ENCODE measurements at places on chromosomes 2 and 18.

GRCh38 chr18:7711495-7711894 lies 144.4 kb downstream of the PTPRM start:
- no peak for DNase-seq

GRCh38 chr2:27988306-27988705 lies 97.8 kb downstream of the BABAM2 start:
- no peak for DNase-seq

GRCh38 chr2:101063352-101064124 lies 61.4 kb downstream of the RPL31 start:
- DNase-seq = no peak

- DNase-seq = no peak
These were observed 376.1 kb downstream of the STK39 start for GRCh38 chr2:167871286-167871685.

DNA sequence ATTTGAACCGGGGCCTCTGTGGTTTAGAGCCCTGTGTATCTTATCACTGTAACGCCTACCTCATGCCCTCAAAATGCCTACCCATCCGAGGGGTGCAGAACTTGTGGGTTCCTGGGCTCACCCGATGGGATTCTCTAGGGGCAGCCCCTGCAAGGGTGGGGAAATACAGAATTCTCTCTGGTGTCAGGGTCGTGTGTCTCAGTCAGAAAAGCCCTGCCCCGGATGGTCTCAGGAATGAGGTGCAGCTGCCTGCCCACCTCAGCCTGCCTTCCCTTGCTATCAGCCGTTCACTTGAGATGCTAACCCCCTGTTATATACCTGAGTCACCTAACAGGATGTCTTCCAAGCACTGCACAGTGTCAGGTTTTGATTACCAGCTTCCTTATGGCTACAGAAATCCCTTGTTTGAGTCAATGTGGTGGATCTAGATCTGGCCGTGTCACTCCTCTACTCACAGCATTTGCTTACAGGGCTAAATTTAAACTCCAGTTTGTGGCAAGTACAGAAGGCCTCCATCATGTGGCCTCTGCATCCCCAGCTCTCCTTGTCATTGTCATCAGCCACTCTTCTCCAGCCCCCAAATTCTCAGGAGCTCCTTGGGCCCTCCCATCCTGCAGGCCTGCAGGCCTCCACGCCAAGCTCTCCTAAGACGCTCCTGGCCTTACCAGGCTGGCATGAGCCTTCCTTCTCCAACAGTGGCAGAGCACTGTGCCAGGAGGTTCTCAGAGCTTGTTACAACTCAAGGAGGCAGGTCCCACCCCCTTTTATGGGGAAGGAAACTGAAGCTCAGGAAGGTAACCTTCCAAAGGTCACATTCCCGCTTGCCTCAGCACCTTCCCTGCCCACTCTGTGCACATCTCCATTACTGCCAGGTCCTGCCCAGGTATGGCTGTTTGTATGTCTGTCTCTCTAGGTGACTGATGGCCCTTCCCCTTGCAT lies 14.3 kb upstream of the MAP3K2 start:
- DNase-seq = no peak

GRCh38 chr18:49026501-49027373 lies 76.0 kb upstream of the SMAD7 start:
- DNase-seq = no peak

- no peak for DNase-seq
These were observed 316.4 kb downstream of the MYCN start for GRCh38 chr2:16256601-16257321.

- DNase-seq = no peak
These were observed 35.9 kb downstream of the MYO5B start for GRCh38 chr18:50158866-50159653.

GRCh38 chr2:95268211-95269035 lies 5.8 kb upstream of the PROM2 start:
- no peak for DNase-seq

DNA sequence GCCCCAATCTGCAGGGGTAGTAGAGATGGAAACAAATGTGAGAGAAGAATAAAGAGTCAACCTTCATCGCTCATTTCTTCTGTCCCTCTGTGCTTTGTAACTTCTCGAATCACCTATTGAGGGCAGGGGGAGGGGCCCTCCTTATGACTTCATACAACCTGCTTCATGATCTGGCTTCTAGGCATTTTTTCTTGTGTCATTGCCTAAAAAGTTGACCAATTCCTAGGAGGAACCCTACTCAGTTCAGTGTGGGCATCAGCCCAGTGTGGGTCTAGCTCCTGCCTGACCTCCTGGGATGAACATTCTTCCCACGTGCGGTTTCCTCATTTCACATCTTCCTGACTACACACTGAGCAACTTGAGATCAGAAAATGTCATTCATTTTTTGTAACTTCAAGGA lies 46.3 kb upstream of the CREB1 start:
- DNase-seq = no peak

GRCh38 chr2:149814901-149815300 lies 227.3 kb upstream of the MMADHC start:
- DNase-seq = no peak

DNA sequence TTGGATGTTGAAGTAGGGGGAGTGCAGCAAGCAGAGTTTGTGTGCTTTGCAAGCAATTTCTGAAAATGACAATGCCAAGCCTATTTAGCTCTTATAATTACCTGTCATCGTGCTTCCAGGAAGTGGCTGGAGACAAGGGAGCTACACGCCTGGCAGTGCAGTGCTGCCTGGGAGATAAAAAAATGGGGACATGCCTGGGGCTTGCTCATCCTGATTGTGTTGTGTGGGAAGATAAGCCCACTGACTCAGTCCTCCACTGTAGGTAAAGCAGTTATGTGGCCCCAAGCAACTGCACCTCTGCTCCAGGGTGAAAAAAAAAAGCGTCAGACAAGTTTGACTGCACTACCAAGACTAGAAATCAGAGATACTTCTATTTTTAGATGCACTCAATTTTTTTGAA lies 396.9 kb upstream of the NXPH2 start:
- DNase-seq = no peak

- DNase-seq = no peak
These were observed 65.9 kb downstream of the EDAR start for GRCh38 chr2:108923019-108923700.

DNA sequence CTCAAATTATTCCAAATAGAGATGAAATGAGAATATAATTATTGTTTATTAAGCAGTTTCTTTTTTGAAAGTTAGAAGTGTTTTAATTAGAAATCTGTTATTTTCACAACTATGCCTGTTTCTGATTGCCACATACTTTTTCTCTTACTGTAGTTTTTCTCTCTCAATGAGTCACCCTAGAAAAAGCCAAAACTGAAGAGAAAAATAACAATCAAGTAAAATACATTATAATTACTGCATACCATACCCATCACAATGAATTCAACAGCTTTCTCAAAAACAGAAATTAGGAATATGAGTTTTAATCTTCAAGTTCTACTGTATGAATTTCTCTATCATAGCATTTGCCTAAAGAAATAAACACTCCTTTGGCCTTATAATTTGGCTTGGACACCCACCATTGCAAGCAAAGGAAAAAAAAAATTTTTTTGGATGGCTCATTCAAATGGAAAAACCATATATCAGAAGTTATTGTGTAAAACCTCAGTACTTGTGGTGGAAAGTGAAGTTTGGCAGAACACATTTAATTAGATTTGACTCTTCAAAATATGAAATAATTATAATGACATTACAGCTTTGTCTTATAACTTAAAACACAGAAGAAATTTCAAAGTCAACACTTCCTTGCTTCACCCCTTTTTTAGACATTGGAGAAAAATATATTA lies 138.5 kb downstream of the DYM start:
- no peak for DNase-seq

DNA sequence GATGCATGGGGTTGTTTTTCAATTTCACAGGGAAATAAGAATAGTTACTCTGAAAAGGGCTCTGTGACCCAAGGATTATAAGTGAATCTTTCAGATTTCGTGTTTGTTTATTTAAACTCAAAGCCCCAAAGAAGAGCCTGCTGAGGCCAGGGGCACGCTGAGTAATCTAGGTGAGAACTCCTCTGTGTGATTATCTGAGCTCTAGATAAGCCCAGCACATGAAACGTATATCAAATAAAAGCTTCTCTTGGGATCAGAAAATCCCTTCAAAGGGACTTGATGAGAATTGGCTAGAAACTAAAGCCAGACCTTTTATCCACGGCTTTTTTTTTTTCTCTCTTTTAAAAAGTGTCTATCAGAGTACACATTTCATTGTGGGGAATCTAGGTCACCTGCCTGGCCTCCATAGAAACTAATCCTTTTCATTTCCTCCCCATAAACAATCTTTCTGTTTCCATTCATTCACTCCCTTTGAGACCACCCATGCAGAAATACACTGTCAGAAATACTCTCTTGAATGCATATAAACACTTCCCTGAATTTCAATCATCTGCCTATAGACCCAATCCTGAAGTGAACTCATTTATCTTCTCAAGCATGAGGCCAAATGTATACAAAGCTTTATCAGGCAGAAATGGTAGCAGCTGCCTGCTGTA lies 137.4 kb downstream of the RIT2 start:
- no peak for DNase-seq

DNA sequence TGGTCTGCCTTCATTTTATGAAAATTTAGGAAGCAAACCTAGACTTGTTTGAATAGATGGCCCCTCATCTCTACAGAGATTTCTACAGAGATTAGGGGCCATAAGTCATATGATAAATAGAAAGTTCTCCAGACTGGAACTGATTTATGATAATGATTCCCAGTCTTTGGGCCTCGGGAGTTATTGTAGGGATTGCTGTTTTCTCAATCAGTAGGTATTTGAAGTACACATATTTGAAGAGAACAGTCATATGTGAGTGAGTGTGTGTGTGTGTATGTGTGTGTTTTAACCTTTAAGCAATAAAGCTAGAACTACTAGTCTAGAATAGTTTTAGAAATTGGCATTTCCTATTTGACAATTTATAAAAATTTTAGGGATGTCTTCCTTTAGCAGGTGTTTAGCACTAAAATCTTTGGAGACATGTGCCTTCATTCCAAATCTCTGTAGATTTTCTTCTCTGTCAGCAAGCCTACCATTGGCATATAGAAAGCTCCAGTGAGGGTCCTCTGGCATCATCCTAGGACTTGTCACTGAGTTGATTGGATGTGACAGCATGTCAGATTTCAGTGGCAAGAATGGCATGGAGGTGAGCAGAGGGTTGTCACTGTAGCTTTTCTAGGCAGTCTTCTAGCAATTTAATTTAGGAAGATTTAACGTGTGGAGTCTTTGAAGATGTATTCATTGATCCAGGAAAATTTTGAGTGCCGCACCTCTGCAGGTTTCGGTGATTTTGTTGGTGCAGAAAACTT lies 71.2 kb downstream of the MYO1B start:
- DNase-seq = no peak

GRCh38 chr2:101175991-101176390 lies 24.8 kb upstream of the TBC1D8 start:
- no peak for DNase-seq

DNA sequence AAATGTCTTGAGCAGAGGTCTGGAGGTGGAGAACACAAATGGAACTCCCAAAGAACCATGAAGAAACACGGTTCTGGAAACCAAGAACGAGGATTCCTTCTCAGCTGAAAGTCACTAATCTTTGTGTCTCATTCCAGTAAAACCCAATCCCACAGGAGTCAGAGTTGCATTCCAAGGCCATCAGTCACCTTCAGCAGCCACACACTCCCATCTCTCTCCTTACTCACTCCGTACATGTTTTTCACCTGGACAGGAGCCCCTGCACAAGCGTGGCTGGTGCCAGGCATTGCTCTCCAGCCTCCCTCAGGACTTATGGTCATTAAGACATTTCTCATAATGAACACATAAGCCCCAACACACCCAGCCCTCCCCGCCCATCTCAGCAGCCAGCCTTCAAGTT lies 175.4 kb upstream of the SIX2 start:
- no peak for DNase-seq

- no peak for DNase-seq
These were observed 634.3 kb upstream of the SOX11 start for GRCh38 chr2:5057891-5058351.

GRCh38 chr2:168611091-168611490 lies 155.0 kb downstream of the CERS6 start:
- DNase-seq = no peak

- no peak for DNase-seq
These were observed 26.0 kb downstream of the MAP3K20 start for GRCh38 chr2:173101687-173102086.

DNA sequence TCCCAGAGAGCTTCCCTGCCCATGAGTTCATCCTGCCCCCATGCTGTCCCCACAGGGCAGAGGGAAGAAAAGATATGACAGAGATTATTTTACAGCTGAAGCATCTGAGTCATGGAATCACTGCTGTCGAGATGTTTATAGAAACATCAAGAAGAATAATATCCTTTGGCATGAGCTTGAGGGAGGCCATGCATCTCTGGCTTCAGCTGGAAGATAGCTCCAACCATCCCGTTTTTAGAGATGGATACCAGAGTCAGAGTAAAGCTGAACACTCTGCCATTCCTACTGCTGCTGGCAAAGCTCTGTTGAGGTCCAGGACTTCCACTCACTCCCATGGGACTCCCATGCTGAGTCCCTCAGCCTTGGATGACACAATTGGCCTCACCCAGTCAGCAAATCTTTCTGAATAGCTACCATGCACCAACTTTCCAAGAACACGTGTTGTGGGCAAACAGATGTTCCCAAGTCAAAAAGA lies 167.8 kb downstream of the TTC32 start:
- no peak for DNase-seq

GRCh38 chr2:17309741-17310339 lies 208.4 kb downstream of the RAD51AP2 start:
- DNase-seq = no peak
